T-cell (primary cell): ENCODE measurements at places on chromosomes 3 and 15.

- no peak overlapping the region for H3K4me3 ChIP-seq
- H3K4me1 ChIP-seq = no peaks in the 10 kb centered on the region
- H3K27ac ChIP-seq = no peak overlapping the region
- peaks cover 10% of the 10 kb centered on the region for H3K27me3 ChIP-seq
These were observed 4.2 kb downstream of the SEMA3G start for GRCh38 chr3:52440671-52441070.

- H3K4me1 ChIP-seq = no peaks in the 10 kb centered on the region
- no peak for DNase-seq
- peaks cover 9% of the 10 kb centered on the region for H3K27me3 ChIP-seq
- H3K4me3 ChIP-seq = no peak overlapping the region
- H3K36me3 ChIP-seq = no peaks in the 10 kb centered on the region
- no peak overlapping the region for H3K27ac ChIP-seq
These were observed 118.9 kb upstream of the IGF1R start for GRCh38 chr15:98529205-98530145.

DNA sequence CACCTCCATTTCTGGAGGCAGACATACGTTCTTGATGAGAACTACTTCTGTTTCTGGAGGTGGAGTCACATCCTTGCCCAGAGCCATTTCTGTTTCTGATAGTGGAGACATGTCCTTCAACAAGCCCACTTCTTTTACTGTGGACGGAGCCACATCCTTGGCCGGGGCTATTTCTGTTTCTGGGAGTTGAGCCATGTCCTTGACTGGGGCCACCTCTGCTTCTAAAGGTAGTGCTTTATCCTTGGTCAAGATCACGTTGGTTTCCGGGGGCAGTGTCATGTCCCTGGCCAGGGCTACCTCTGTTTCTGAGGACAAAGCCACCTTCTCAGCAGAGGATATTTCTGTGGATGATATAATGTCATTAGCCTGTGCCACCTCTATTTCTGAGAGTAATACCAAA is 100.0 kb downstream of the MAP4 start:
- no peaks in the 10 kb centered on the region for H3K27me3 ChIP-seq
- no peak overlapping the region for H3K4me3 ChIP-seq
- no peaks in the 10 kb centered on the region for H3K4me1 ChIP-seq
- H3K36me3 ChIP-seq = peaks cover 45% of the 10 kb centered on the region
- no peak overlapping the region for H3K27ac ChIP-seq

DNA sequence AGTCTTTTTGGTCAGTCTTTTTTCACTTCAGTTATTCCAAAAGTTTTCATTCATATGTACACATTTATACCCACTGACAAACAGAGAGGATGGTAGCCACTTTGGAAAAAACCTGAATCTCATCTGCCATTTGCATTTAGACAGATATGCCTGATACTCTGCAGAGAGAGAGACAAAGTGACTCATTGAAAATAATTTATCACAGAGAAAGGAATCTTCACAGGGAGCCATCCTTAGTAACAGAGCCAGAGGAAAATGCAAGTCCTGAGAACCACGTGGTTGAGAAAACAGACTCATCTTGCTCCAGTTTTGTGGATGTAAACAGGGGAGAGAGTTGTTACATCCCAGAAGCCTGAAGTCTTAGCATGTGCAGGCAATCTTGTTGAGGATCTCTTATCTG is 28.2 kb upstream of the PLAAT1 start:
- H3K4me1 ChIP-seq = no peaks in the 10 kb centered on the region
- H3K27ac ChIP-seq = no peak overlapping the region
- no peak for DNase-seq
- H3K36me3 ChIP-seq = no peaks in the 10 kb centered on the region

DNA sequence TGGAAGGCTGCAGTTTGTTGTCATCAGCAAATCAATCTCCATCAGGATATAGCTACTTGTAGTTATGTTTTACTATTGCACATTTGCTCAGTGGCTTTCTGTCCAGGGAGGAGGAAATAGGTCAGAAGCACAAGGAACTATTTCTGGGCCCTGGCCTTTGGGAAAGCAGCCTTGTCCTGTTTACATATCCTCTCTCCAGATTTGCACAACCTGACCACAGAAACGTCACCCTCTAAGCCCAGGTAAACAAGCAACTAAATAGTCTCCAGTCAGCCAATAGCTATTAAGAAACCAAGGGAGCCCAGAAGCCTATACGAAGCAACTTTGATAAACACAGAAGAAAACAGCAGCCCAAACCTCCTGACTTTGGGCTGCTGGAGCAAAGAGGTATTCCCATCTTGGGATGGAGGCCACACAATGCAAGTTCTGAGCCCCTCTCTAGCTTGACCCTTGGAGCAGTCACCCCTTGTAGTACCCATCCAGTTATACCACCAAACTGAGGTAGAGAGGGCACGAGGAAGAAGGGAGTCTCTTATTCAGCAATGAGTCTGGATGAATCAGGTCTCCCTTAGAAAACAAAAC is 2.3 kb upstream of the FEM1B start:
- no peaks in the 10 kb centered on the region for H3K36me3 ChIP-seq
- DNase-seq = no peak
- no peaks in the 10 kb centered on the region for H3K27me3 ChIP-seq
- H3K27ac ChIP-seq = no peak overlapping the region
- peaks cover 24% of the 10 kb centered on the region for H3K4me1 ChIP-seq

GRCh38 chr3:52299879-52300611 is 12.4 kb downstream of the GLYCTK start:
- no peak overlapping the region for H3K27ac ChIP-seq
- H3K4me1 ChIP-seq = no peaks in the 10 kb centered on the region
- H3K4me3 ChIP-seq = no peak overlapping the region
- DNase-seq = no peak

DNA sequence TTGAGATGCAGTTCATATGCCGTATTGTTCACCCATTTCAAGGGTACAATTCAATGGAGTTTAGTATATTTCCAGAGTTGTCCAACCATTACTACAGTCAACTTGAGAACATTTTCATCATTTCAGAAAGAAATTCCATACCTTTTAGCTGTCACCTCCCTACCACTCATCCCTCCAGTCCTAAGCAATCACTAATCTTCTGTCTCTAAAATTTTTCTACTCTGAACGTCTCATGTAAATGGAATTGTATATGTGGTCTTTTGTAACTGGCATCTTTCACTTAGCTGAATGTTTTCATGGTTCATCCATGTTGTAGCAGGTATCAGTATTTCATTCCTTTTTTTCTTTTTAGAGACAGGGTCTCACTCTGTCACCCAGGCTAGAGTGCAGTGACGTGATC is 51.1 kb downstream of the CMTM7 start:
- H3K4me1 ChIP-seq = peaks cover 41% of the 10 kb centered on the region
- H3K27me3 ChIP-seq = no peaks in the 10 kb centered on the region
- H3K36me3 ChIP-seq = peaks cover 5% of the 10 kb centered on the region
- no peak for DNase-seq
